Transverse colon (tissue), 4 donors: ENCODE measurements at places on chromosomes 13 and 19.

DNA sequence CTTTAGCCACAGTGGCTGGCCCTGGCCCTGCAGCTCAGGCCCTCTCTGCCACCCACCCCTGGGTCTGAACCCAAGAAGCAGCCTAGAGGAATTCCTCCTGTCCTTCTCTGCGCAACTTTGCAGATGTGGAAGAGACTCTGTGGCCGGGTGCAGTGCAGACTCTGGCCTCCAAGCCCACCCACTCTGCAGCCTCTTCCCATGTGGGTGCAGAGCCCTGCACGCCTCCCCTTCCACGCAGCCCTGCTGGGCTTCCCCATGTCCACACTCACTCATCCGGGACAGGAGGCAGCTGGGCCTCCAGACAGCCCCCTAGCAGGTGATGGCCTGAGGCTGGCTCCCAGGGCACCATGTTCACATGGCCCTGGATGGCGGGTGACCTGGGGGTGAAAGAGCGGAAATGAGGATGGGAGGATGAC, 2.5 kb downstream of the TEX29 start:
- no peak for DNase-seq

DNA sequence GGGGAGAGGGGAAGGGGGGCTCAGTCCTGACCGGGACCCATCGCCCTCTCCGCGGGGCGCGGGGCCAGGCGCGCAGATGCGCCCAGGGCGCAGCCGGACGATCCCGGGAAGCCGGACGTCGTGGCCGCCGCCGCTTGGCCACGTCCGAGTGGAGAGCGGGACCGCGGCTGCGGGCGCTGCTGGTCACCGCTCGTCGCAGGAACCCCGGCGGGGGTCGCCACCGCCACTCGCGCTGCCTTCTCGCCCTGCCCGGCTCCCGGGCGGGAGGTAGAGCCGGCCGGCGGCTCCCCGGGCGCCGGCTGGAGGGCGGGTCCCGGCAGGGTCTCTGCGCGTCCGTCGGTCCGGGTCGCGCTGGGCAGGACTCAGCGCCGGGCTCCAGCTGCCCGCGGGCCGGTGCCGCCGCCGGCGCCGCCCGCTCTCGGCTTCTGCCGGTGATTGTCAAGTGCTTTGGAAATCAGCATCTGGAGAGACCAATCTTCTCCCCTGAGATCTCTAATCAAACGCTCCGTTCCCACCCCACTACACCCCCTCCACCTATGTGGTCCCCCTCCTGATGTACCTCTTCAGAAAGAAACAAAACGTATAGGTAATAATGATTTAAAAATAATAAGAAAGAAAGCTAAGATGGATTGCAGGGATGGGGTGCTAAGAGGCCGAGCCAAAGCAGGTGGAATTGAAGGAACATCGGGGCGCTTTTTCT, 464.4 kb downstream of the ITGBL1 start:
- no peak for DNase-seq

GRCh38 chr13:41458761-41459431, 1.5 kb downstream of the RGCC start:
- peak; percentile 65 for DNase-seq

DNA sequence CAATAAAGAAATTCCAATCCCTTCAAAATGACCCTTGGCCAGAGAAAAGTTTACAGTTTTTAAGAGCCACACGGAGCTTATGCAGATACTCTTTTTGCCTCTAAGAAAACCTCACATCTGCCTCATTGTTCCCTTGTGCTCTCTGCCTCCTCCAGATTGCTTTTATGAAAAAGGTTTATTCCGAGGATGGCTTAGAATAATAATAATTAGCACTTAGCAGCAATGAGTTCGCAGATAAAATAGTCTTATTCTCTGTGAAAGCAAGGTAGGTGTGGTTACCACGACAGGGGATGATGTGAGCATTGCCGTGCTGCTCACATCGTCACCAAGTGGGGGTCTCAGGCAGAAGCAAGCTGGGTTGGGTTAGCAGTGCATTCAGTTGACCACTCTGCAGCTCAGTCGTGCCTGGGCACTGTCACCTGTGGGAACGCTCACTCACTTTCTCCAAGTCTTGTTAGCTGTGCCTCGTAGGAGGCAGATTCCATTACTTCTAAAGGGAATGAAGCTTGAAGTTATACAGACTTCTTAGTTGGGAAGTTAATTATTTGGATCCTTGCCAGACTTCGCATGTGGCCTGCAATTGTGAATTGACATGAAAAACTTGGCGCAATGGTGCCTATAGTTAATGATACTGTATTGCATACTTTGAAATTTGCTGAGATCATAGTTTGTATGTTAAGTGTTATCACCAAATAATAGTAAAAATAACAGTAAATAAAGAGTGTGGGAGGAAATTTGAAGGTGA, 157.2 kb downstream of the MYO16 start:
- no peak for DNase-seq

DNA sequence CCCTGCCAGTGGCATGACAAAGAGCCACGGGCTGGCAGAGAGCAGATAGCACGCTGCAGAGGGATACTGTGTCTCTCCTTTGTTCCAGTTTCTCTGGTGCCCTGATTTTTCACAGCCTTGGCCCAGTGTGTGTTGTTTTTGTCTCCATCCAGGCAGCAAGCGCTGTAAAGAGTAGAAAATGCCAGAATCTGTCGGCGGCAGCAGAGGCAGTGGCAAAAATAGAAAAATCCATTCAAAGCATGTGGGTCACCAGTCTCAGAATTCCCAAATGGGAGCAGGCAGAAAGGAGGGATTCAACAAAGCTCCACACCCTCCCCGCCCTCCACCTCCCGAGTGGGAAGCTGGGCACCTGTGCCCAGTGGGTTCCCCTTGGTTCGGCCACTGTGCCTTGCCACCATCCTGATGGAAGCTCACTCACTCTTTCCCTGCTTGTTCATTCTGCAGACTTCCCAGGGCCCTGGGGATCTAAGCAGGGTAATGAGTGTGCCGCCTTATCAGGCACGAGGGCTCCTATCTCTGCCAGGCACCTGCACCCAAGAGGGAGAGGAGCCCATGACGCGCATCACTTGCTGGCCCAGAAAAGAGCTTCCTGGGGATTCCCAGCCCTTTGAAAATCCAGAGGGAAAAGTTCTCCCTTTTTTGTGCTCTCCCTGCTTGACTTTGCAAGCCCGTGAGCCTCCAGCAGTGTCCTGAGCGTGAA, 416.9 kb downstream of the IRS2 start:
- no peak for DNase-seq
